ENCODE measurements at places on chromosomes 13 and 19.

DNA sequence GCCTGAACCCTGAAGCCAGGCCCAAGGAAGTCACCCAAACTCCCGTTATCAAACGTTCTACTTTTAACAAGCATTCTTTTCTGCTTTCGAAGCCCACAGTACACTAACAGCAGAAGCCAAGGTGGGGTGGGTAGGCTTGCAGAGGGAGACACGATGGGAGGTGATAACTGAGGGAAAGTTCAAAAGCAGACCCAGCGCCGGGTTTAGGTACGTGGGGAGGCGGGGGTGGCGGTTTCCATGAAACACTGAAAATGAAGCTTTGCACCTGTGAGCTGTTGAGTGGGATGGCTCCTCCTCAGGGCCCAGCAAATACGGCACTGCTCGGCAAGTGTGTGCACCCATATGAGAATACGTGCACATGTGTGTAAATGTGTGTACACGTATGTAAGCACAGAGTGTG, 49.8 kb downstream of the KLF2 start:
- no peak for DNase-seq

DNA sequence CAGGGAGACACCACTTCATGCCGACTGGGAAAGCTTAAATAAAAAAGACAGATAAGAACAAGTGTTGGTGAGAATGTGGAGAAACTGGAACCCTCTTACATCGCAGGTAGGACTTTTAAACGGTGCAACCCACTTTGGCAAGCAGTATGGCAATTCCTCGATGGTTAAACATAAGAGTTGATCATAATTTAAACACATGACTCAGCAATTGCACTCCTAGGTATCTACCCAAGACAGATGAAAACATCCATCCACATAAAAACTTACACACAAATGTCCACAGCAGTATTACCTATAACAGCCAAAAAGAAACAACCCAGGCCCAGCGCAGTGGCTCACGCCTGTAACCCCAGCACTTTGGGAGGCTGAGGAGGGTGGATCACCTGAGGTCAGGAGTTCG, 21.9 kb downstream of the FLT1 start:
- DNase-seq, result no peak

- no peak for DNase-seq
Observed at GRCh38 chr13:110574161-110574560, 12.6 kb upstream of the RAB20 start.

GRCh38 chr19:49058562-49058961, 1.0 kb upstream of the CGB7 start:
- DNase-seq, result no peak

- no peak for DNase-seq
Observed at GRCh38 chr19:42090672-42091071, 14.7 kb downstream of the ZNF574 start.

- DNase-seq, result no peak
Observed at GRCh38 chr13:102141625-102142472, 260.0 kb downstream of the FGF14 start.

GRCh38 chr19:32458500-32459123, 53.0 kb downstream of the DPY19L3 start:
- DNase-seq, result no peak

DNA sequence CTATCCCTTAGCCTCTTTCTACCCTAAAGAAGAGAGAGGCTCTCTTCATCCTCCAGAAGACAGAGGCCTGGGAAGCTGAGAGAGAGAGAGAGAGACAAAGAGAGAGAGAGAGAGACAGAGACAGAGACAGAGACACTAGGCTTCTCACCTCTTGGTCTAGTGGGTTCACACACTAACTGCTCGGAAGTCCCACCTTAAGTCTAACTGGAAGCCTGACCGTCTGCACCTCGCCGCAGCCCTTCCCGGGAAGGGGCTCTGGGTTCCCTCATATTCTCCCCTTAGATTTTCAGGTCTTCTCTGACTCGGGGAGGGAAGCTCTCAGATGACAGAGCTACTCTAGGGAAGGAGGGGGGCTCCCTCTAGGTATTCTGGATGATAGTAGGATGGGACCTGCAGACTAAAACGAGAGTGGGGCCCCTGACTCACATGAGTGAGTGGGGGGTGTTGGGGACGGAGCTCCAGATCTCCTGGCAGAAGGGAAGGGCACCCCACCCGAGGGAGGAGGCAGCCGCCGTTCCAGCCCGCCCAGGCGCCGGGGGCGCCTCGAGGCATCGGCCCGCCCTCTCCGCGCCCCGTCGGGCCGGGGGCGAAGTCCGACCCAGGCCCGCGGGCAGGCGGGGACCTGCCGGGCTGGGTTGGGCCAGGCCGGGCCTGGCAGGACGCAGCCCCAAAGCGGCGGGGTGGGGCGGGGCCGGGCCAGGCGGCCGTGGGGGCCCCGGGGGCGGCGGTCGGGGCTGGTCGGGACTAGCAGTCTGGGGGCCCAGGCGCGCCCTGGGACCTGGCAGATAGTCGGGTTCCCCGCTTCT, 2.0 kb upstream of the JUNB start:
- DNase-seq, result no peak

DNA sequence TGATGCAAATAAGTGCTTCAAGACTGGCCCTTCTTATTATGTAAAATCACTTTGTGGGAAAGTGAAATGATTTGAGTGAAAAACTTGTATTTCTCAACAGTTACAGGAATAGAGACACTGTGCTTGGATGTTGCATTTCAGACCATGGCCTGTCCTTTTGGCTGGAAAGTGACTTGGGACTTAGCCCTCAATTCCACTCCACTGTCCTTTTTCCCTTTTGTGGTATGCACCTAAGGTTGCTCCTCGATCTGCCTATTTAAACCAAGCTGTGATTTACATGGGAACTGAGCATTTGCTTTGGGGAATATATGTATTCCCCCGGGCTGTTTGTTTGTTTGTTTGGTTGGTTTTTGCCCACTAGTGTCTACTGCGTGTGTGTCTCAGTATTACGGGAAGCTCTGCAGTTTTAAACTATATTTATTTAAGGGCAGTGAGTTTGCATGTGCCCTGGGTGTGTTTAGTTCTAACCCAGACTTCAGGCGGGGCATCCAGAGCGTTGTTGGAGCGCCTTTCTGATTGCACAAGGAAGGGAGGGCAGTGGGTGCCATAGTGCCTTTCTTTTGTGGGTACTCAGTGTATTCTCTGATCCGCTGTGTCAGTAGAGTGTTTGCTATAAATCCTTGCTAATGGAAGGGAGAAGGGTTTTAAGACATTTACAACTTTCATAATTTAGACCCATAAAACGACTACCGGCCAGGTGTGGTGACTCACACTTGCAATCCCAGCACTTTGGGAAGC, 18.2 kb upstream of the RNF113B start:
- DNase-seq, result no peak

GRCh38 chr19:12314553-12314952, 18.9 kb downstream of the ZNF563 start:
- no peak for DNase-seq

DNA sequence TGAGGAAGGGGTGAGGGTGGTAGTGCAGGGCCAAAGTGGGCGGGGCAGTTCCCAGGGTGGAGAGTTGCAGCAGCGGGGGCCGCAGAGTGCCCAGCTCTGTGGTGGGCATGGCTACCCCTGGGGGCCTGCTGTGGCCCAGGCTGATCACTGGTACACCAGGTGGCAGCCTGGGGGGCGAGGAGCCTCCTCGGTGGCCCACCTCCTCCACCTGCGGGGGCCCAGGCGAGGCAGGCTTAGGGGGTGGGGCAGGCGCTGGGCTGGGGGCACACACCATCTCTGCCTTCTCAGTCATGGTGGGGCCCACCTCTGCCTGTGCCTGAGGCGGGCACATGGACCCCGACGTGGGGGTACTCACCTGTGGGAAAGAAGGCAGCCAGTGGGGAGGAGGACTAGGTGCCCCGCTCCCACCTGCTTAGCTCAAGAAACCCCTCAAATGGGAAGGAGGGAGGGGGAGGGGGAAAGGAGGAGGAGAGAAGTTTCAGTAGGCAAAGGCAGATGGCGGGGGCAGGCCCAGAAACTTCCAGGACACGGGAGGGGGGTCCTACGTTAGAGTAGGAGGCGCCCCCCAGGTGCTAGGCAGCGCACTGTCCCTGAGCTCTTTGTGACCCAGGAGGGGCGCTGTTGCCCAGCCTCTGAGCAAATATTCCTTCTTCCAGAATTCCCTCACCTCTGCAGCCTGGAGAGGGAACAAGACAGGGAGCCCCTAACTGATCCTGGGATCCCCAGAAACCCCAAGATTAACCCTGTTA, 1.6 kb downstream of the LYL1 start:
- DNase-seq, result no peak

- no peak for DNase-seq
Observed at GRCh38 chr13:74256969-74257368, 122.8 kb upstream of the KLF12 start.

- DNase-seq, result no peak
Observed at GRCh38 chr19:58394821-58395219, 636 bp upstream of the RNF225 start.

DNA sequence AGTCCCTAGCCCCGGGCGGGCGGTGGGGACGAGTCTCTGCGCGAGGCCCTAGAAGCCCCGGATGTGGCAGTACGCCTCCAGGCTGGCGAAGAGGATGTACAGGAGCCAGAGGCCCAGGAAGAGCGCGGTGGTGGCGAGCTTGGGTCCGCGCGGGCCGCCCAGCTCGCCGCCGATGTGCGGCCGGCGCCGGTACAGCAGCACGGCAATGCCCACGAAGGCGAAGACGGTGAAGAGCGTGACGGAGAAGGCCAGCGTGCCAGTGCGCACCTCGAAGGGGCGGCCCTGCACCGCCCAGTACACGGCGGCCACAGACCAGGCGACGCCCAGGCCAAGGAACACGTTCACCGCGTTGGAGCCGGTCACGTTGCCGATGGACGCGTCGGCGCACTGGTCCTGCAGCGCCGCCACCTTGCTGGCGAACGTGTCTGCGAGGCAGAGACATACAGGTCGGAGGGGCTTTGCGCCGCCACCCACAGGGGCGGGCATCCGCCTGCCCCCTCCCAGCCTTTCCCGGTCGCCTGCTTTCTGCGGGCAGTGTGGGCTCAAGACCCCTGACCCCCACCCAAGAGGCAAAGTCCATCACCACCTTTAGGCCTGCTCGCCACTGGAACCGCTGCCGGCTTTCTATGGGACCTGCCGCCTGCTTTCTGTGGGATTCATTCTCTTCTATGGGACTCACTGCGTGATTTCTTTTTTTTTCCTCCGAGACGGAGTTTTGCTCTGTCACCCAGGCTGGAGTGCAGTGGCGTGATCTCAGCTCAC, 10.9 kb upstream of the MEIS3 start:
- no peak for DNase-seq

- no peak for DNase-seq
Observed at GRCh38 chr13:52451135-52451804, 836 bp upstream of the VPS36 start.

DNA sequence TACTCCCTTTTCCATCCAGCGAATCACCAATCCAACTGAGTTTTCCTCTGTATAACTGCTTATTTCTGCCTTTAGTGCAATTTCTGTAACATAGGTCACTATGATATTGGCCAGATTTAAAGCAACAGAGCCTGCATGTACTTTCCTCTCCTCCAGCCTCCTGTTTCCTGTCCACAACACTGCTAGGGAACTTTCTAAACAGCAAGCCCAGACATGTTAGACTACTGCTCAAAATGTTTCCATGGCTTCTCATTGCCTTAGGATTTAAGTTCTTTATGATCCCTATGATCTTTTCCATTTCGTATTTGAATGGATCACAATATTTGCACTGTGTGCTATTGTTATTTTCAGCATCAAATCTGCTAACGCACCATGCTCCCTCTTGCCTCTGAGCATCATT, 481.7 kb upstream of the SLC10A2 start:
- no peak for DNase-seq

GRCh38 chr13:33348366-33348765, 62.8 kb upstream of the STARD13 start:
- no peak for DNase-seq

GRCh38 chr19:54558339-54558738, 15.3 kb upstream of the LILRA2 start:
- no peak for DNase-seq

DNA sequence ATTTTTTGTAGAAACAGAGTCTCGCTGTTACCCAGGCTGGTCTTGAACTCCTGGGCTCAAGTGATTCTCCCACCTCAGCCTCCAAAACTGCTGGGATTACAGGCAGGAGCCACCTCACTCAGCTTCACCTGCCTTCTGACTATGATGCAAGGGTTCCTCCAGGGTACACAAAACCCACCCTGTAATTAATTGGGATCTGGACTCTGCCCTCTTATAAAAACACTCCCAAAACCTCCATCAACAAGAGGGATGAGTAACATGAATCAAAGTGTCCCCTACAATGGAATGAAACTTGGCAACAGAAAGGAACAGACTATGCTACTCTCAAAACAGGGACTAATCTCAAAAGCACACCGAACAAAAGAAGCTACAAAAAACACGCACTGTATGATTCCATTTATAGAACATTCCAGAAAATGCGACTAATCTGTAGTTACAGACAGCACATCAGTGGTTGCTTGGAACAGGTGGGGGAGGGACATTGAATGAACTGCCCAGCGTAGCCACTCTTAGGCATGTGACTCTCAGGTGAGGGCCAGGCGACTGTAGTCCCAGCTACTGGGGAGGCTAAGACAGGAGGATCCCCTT, 3.2 kb upstream of the PRR36 start:
- DNase-seq, result no peak

GRCh38 chr13:88384542-88384941, 713.4 kb downstream of the SLITRK5 start:
- no peak for DNase-seq

GRCh38 chr19:3867971-3868769, 668 bp downstream of the ZFR2 start:
- no peak for DNase-seq

DNA sequence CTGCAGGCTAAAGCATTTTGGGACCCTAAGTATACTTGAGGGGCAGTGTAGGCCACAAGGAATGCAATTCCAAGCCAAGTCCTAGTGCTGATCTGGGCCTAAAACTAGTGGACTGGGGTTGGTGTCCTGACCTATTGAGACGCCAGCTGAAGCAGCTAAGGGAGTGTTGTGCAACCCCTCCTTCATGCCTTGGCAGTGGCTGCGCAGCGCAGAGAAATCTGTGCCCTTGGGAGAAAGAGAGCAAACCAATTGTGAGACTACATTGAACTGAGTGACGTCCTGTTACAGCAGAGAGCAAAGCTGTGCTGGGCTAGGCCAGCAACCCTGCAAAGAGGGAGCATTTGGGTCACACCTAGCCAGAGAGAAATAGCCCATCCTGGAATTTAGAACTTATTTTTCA, 2715.0 kb upstream of the PCDH20 start:
- DNase-seq, result no peak
